AG09319 (cell line): ENCODE measurements at places on chromosomes 4 and X.

GRCh38 chr4:128649161-128649560 lies 160.3 kb upstream of the JADE1 start:
- DNase-seq, result no peak

GRCh38 chrX:661154-661553 lies 30.6 kb downstream of the SHOX start:
- DNase-seq, result no peak

GRCh38 chr4:99379571-99379970 lies 27.0 kb upstream of the ADH1C start:
- no peak for DNase-seq

DNA sequence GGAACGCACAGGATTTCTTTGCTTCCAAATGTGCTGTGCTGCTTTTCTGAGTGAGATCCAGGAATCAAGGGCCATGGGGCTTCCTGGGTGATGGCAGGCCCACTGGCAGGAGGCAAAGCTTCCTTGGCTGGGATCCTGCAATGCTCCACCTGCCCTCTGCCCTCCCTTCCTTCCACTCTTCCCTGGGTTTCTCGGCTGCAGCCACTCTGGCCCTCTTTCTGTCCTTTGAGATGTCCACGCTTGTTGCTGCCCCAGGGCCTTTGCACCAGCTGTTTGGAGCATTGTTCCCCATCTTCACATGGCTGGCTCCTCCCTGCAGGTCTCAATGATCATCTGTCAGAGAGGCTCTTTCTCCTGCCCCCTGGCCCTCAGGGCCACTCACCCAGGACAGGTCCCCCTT lies 78.9 kb downstream of the PSAPL1 start:
- DNase-seq, result no peak

- no peak for DNase-seq
Measured at GRCh38 chrX:150698981-150699380, 5.8 kb downstream of the MTMR1 start.

- no peak for DNase-seq
Measured at GRCh38 chrX:117063224-117063623, 600.4 kb upstream of the CT83 start.

DNA sequence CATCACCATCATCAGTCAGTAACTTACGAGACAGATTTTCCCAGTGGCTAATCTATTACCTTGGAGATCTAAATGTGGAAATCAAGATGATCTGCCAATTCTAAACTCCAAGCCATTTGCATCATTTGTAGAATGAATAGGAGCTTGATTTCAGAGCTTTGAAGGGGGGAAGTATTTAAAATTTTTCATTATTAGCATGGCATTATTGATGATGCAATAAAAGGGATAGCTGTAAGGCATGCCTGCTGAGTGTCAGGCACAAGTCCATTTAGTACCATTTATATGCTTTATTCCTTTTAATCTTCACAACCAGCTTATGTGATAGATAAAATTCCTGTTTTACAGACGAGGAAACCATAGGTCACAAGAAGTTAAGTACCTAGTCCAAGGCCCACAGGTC lies 5.3 kb downstream of the EXOC1L start:
- no peak for DNase-seq

DNA sequence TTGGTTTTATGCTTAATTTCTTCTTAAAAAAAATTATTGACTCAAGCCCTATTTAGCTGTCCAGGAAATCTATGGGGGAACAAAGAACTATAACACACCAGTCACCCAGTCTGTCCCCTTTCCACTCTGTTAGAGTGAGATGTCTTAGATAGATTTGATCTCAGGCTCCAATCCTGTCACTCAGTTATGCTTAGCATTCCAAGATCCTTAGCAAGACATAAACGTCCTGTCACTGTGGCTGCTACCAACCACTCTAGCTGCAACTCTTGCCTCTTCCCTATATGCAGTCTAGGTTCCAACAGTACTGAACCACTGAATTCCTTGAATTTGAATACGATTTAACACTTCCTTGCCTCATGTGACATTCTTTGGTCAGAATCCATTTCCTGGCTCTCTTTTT lies 241.9 kb upstream of the NWD2 start:
- no peak for DNase-seq

- no peak for DNase-seq
Measured at GRCh38 chr4:185529413-185529812, 5.9 kb downstream of the PDLIM3 start.

- DNase-seq, result no peak
Measured at GRCh38 chr4:89307446-89308160, at the start of gene GPRIN3. Gene GPRIN3, minus strand, starts transcription at chr4:89307800. Its CDS starts 57,690 bp downstream, at chr4:89250110.

GRCh38 chr4:93646233-93646930 lies 182.2 kb upstream of the ATOH1 start:
- no peak for DNase-seq

DNA sequence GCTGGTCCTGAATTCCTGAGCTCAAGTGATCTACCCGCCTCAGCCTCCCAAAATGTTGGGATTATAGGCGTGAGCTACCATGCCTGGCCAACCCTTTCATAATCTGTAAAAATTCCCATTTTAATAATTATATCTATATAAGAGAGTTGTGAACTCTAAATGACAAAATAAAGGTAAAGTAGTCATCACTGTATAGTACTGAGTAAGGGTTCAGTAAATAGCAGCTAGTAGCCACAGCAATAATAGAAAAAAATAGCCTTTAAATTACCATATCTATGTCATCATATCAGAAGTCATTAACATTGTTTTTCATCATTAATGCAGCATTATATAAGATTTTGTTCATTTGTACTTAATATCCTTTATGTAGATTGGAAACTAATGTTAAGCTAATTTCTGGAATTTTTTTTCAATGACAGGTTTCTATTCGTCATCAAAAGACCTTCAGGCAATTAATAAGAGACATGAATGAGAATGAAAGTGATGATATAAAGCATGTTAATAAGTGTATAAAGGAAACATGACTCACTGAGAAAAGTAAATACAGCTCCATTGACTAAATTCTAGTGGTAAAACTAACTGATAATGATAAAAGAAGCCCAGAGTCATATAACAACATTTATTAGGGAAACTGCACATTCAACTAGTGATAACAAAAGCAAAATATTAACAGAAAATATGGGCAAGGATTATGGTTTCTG lies 85.9 kb upstream of the UGT8 start:
- no peak for DNase-seq

DNA sequence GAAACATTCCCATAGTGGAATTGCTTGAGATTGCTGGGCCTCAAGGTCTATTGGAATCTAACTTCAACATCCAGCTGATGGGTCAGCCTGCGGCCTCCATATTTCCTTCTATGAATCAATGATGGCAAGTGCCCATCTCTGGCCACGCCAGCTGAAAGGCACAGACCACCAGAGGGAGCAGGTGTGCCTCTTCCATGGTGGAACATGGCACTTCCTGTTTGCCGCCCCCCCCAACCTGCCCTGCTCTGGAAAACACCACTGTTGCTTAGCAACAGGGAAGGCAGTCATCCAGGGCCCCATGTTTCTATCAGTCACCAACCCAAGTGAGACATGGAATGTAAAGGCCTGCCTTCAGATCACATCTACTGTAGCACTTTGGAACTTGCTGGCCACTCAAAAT lies 11.6 kb downstream of the PAGE4 start:
- DNase-seq, result no peak

- no peak for DNase-seq
Measured at GRCh38 chrX:82756272-82756671, 751.8 kb upstream of the POU3F4 start.
